Activated CD4-positive, alpha-beta T cell treated with anti-CD3 and anti-CD28 coated beads, Interleukin-2, amount 50 U/mL, for 48 hours (primary cell): ENCODE measurements at places on chromosomes 1 and 21.

GRCh38 chr1:100344774-100345173 is 7.5 kb upstream of the CDC14A start:
- no peak for DNase-seq

DNA sequence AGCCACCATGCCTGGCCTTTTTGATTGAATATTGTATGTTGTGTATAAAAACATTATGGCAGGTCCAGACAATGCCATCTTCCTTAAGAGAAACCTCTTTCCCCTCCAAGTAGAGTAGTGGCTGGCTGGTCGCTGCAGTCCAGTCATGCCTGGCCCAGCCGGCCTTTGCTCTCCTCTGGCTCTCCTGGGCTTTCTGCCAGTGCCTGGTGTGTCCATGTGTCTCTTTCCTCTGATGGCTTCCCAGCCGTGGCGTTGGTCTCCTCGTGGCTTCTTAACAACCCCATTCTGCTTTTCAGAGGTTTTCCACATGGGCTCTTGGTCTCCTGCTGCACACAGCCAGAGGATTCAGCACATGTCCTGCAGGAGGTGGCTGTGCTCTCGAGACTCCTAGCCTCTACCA is 58.7 kb downstream of the DIP2A start:
- no peak for DNase-seq

DNA sequence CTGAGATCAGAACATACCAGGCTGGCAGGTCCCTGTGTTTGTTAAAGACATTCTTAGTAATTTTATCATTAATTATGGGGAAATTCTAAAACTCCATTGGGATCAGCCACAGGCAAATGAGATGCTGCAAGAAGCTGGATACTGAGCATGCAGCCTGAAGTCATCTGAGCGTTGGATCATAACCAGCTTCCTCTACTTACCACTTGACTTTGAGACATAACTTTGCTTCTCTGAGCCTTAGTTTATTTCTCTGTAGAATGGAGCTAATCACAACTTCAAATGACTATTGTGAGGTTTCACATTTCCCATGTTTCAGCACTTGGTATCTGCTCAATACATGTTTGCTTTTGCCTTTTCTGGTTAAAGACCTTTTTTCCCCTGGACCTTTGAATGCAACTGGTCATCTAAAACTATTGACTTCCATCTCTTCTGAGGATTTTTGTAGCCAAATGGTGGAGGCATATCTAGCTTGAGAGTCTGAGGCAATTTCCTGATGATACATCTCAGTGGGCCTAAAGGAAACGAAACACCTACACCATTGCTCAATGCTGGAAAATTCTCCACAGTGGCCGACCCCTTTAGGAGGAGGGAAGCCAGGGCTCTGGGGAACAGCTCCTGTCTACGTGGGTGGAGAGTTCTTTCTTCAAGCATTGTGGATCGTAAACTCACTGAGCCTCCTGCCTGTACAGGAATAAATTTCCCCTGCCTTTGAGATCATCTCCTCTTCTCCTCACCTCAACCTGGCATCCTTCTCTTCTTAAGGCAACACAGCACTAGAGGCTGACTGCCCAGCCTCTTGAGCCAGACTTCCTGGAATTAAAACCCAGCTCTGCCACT is 109.1 kb upstream of the HOOK1 start:
- no peak for DNase-seq

GRCh38 chr1:156129687-156130577 is 15.4 kb downstream of the LMNA start:
- DNase-seq: peak; percentile 93

DNA sequence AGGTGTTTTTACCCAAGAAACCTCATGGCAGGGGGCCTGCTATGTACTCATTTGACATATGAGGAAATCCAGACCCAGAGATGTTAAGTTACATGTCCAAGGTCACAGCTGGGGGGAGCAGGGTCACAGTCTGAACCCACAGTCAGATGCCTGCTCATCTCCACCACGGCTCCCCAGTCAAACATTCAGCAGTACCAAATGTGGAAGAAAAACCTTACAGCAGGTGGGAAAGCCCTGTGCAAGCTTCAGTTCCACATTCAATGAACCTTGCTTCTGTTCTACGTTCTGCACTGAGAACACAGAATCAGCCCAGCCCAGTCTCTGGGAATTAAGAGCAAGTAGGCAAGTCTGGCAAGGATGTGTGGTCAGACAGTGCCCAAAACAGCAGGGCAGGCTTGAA is 35.2 kb downstream of the LRP8 start:
- DNase-seq: no peak

- no peak for DNase-seq
Measured at GRCh38 chr1:7501084-7501491, 270.0 kb upstream of the VAMP3 start.

DNA sequence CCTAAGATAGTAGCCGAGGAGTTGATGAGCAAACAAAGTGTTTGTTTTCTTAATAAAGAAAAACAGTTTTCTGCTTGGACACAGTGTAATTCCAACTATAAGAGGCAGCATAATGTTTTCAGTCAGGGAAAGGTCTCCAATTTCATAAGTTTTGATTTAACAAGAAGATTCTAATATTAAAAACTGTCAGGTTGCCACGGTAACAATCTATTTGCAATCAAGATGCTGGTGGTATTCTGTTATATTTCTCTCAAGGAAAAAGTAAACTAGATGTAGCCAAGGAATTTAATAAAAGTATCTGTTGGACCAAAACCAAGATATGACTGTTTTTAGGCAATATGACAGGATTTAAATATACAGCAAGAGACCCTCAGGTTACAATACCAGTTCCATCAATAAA is 211.7 kb downstream of the SMYD3 start:
- no peak for DNase-seq

DNA sequence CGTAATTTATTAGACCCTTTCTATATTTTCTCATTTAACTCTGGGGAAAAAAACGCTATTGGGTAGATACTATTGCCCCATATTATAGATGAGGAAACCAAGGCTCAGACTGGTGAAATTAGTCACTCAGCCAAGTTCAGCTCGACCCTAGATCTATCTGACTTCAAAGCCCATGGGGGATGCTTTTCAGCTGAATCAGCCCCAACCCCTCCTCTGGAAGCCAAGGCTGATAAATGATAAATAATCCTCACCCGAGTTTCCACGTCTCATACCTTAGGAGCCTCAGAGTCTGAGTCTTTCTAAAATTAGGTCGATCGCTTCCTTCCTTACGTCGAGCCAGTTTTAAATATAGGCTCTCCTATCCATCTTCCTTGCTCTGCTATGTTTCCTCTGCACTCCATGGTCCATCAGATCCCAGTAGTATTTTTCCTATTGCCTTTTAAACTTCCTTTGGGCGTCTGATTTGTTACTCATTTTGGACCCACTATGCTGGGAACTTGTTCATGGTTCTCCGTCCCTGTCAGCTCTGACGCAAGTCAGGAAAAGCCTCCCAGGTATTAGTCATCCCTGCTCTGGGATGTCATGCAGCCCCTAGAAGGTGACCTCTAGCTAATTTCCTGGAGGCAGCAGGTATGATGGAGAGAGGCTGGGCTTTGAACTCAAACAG is 122.8 kb downstream of the PLPP3 start:
- DNase-seq: no peak
